ENCODE measurements at places on chromosomes 5 and 9. TPM values are rescaled to one million over a fixed set of nuclear protein-coding genes. Genes with fewer than 3 reads are reported as not detected.

- no peak overlapping the region for H3K27ac ChIP-seq
- H3K36me3 ChIP-seq = no peaks in the 10 kb centered on the region
- no peak overlapping the region for H3K4me3 ChIP-seq
- no peak for DNase-seq
- no peaks in the 10 kb centered on the region for H3K4me1 ChIP-seq
Observed at GRCh38 chr9:82022121-82022520, 33.5 kb downstream of the SPATA31D1 start.

Gene OBP2B
- total RNA-seq = not detected

GRCh38 chr5:39943811-39944210 lies 519.0 kb upstream of the DAB2 start:
- no peaks in the 10 kb centered on the region for H3K36me3 ChIP-seq
- no peaks in the 10 kb centered on the region for H3K4me1 ChIP-seq
- peaks cover 4% of the 10 kb centered on the region for H3K27me3 ChIP-seq
- H3K27ac ChIP-seq = no peak overlapping the region

GRCh38 chr5:143653256-143653655 lies 158.7 kb upstream of the HMHB1 start:
- H3K36me3 ChIP-seq = no peaks in the 10 kb centered on the region
- no peak overlapping the region for H3K4me3 ChIP-seq
- H3K27ac ChIP-seq = no peak overlapping the region
- H3K27me3 ChIP-seq = peaks cover 2% of the 10 kb centered on the region
- no peak for DNase-seq
- H3K4me1 ChIP-seq = no peaks in the 10 kb centered on the region

DNA sequence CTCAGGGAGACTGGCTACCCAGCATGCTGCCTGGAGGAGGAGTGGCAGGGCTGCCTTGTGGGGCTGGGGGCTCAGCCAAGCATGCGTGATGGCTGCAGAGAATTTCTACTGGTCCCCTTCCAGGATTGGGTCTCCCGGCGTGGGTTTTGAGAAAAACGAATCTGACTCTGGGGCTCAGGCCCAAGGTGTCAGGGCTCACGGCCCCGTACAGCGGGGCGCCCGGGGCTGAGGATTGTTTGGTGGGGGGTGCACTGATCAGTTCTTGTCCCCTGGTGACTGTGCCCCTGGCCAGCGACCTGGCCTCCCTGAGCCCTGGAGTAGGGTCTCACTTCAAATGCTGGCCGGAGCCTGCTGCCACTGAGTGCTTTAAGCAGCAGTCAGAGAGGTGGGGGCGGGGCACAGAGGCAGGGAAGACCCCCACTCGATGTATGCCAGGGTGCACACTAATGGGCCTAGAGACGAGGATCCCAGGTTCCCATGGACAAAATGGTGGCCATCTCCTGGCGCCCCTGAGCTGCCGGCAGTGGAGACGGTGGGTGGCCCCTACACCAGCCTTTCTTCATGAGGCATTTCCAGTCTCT lies 45.5 kb upstream of the RNU6ATAC start:
- peaks cover 2% of the 10 kb centered on the region for H3K27me3 ChIP-seq
- no peaks in the 10 kb centered on the region for H3K4me1 ChIP-seq
- H3K4me3 ChIP-seq = no peak overlapping the region
- no peak for DNase-seq
- H3K36me3 ChIP-seq = no peaks in the 10 kb centered on the region
- H3K27ac ChIP-seq = no peak overlapping the region

- H3K36me3 ChIP-seq = peaks cover 37% of the 10 kb centered on the region
- peaks cover 60% of the 10 kb centered on the region for H3K4me1 ChIP-seq
- no peak overlapping the region for H3K4me3 ChIP-seq
- no peak overlapping the region for H3K27ac ChIP-seq
- H3K27me3 ChIP-seq = no peaks in the 10 kb centered on the region
Observed at GRCh38 chr5:80230269-80230992, 25.4 kb downstream of the SERINC5 start.

- DNase-seq = no peak
- peaks cover 4% of the 10 kb centered on the region for H3K36me3 ChIP-seq
- peaks cover 29% of the 10 kb centered on the region for H3K4me1 ChIP-seq
Observed at GRCh38 chr9:81685763-81686613, 3.4 kb downstream of the TLE1 start.

DNA sequence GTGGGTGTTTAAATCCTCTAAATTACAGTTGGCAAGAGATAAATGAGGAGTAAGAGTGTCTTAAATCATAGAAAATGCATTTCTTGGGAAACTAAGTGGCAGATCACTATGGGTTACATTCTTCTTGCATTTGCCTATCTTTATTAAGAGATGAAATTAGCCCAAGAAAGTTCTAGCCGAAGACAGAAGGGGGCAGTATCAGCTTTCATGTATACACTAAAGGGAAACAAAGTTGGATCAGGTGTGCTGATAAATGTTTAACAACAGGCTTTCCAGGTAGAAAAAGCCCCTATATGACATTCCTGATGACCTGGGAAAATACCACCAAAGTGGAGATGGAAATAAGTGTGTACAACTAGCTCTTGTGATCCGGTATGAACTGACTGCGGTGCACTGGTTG lies 81.9 kb upstream of the TLR4 start:
- H3K27me3 ChIP-seq = no peaks in the 10 kb centered on the region
- no peaks in the 10 kb centered on the region for H3K4me1 ChIP-seq
- no peak overlapping the region for H3K4me3 ChIP-seq
- H3K27ac ChIP-seq = no peak overlapping the region

- H3K27ac ChIP-seq = peak within 1 kb of the TSS; percentile 73
- peaks cover 28% of the 10 kb centered on the region for H3K27me3 ChIP-seq
- H3K4me1 ChIP-seq = peaks cover 27% of the 10 kb centered on the region
- H3K36me3 ChIP-seq = no peaks in the 10 kb centered on the region
- peak within 1 kb of the TSS; percentile 62 for H3K4me3 ChIP-seq
Observed at GRCh38 chr5:159330131-159330800, at the start of gene IL12B. Gene IL12B, minus strand, starts transcription at chr5:159330487. Its CDS starts 3,705 bp downstream, at chr5:159326782.

GRCh38 chr5:133664422-133664821 lies 52.1 kb upstream of the FSTL4 start:
- H3K27me3 ChIP-seq = peaks cover 14% of the 10 kb centered on the region
- H3K27ac ChIP-seq = no peak overlapping the region

DNA sequence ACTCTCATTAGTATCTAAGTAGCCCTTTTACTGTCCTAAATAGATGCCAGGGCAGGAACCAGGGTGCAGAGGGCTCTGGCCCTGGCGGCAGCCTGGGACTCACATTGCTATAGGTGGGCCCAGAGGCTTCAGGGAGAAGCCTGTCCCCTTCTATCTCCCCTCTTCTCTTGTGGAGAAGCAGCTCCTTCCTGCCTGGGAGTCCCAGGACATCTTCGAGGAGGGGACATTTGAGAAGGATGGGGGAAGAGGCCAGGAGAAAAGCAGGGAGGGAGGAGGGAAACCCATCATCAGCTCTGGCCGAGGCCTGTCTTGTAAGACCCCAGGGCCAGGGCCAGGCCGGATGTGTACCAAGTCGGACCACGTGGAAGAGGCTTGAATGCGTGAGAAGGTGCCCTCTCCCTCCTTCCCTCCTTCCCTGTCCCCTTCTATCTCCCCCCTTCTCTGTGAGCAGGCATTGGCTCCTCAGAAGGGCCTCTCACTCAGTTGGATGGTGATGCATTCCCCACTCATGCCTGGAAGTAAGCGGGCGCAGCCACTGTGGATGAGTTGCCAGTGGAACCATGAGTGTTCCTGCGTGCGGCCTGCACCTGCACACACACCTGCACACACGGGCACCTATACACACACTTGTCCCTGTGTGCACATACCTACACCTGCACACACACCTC lies 20.7 kb upstream of the LPCAT1 start:
- peaks cover 2% of the 10 kb centered on the region for H3K27me3 ChIP-seq
- no peak for DNase-seq
- H3K36me3 ChIP-seq = no peaks in the 10 kb centered on the region
- no peak overlapping the region for H3K27ac ChIP-seq

Data from activated CD8-positive, alpha-beta T cell treated with anti-CD3 and anti-CD28 coated beads, Interleukin-2, amount 10 ng/mL, durations not matched to agents 7 days and 5 days (primary cell).